ENCODE measurements at places on chromosomes 5 and 9. TPM values are rescaled to one million over a fixed set of nuclear protein-coding genes. Genes with fewer than 3 reads are reported as not detected.

Gene FST
- not detected for total RNA-seq

Gene NDUFAF2
- 29.3 TPM for total RNA-seq

Gene DPP7
- total RNA-seq = 310 TPM

Gene C5orf58
- not detected for total RNA-seq

DNA sequence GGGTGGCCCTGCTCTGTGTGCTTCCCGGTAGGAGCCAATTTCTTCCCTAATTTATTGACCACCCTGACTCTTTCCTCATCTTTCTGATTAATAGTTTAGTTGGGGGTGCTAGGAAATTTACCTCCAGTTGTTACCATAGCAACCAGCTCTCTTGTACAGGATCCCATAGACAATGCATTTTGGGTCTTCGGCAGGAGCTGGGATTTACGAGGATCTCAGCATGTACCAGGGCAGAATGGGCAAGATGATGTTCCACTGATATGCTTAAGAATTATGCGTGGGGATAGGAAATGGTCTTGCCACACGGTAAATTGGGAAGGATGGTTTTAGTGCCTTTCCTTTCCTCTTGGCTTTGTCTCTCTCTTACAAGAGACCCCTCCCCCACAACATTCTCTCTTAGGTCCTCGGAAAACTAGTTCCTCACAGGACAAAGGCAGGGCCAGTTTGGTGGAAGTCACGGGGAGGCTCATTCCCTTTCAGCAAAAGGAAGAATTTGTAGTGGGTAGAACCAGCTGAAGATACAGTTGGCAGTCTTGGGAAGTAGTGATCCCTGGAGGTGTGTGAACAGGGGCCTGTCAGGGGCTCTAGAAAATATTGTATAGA lies 133.4 kb upstream of the SHB start:
- H3K4me1 ChIP-seq = no peaks in the 10 kb centered on the region
- no peaks in the 10 kb centered on the region for H3K36me3 ChIP-seq
- H3K27me3 ChIP-seq = peaks cover 8% of the 10 kb centered on the region
- no peak overlapping the region for H3K27ac ChIP-seq
- DNase-seq = no peak

GRCh38 chr9:97078362-97078761 lies 39.4 kb upstream of the CTSV start:
- no peaks in the 10 kb centered on the region for H3K4me1 ChIP-seq
- H3K4me3 ChIP-seq = no peak overlapping the region
- no peak overlapping the region for H3K27ac ChIP-seq
- peaks cover 44% of the 10 kb centered on the region for H3K27me3 ChIP-seq
- no peak for DNase-seq
- no peaks in the 10 kb centered on the region for H3K36me3 ChIP-seq

DNA sequence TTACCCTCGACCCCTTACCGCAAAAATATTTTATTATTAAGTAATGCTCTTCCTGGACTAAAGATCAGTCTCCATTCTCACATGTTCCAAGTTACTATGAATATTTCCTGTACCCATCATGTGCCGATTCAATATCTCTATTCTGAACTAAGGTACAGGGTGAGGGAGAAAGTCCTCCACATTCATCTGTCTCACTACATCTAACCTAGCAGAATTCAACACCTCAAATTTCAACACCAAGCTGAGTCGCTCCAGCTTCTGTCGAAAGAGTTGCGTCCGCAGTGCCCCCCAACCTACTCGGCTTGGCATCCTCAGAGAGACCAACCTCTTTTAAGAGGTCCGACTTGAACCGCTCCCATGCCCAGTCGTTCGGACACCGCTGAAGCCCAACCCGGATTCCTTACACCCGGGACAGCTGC lies 1.0 kb downstream of the CERT1 start:
- peaks cover 40% of the 10 kb centered on the region for H3K4me1 ChIP-seq
- DNase-seq = no peak
- no peaks in the 10 kb centered on the region for H3K36me3 ChIP-seq
- H3K27ac ChIP-seq = peak overlapping the region; percentile 83

DNA sequence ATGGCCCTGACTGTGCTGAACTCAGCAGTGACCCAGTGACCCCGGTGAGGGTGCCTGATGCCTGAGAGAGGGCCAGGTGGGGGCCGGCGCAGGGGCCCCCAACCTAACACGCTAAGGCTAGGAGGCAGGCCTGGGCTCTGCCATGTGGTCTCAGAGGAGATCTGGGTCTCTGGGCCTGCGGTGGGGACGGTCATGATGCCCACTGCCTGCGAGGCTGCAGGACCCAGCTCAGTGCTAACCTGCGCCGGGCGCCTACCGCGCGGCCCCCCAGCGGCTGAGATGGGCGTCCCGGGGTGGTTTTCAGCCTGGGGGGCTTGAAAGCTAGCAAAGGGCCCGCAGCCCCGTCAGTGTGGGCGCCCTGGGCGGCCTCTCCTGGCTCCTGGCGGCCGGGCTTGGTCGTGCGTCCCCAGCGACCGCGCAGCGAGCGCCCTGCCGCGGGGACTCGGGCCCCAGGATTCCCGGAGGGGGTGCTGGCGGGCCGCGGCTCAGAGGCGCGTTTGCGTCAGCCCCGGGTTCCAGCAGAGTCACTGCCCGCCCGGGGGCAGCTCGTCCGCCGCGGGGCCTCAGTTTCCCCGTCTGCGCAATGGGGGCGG lies 2.5 kb downstream of the EGFL7 start:
- no peak overlapping the region for H3K27ac ChIP-seq
- peaks cover 6% of the 10 kb centered on the region for H3K27me3 ChIP-seq

DNA sequence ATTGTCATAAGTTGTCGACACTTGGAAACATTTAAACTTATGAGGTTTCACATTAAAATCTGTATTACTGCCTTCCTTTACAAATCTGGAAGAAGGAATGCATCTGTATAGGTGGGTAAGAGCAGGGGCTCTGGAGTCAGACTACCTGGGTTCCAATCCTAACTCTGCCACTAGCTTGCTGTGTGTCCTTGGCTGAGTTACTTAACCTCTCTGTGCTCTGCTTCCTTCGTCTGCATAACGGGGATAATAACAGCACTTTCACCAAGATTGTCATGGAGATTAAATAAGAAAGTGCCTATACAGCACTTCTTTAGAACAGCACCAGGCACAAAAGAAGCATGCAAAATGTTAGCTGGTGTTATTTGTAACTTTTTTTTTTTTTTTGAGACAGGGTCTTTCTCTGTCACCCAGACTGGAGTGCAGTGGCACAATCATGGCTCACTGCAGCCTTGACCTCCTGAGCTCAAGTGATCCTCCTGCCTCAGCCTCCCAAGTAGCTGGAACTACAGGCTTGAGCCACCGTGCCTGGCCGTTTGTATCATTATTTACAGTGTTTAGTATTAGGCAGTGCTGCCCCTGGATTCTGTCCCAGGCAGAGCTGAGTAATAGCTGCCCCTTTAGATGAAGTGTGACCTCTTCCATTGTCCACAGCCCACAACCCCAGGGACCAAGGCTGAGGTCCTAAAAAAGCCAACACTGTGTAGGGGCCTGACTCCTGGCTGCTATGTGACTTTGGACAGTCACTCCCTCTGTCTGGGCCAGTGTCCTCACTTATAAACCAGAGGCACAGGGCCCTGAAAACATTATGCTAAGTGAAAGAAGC lies 25.4 kb upstream of the TTLL11 start:
- no peaks in the 10 kb centered on the region for H3K4me1 ChIP-seq
- H3K27ac ChIP-seq = no peak overlapping the region

DNA sequence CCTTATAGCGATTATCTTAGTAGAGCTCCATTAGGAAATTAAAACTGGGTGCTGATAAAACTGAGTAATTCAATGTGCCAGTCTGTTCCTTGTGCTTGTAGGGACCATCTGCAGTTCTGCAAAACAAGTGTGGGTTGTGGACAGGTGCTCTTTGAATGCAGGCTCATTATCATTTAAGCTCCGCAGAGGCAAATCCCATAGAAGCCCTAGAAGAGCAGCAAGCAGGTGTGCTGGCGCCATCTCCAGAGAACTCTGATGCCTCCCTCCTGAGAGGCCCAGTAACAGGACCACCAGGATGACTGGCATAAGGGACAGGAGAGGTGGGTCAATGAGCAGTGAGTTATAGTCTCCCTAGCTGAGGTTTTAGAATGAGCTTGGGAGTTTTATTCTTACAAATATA lies 1342.4 kb upstream of the DMAC1 start:
- H3K4me1 ChIP-seq = no peaks in the 10 kb centered on the region
- no peaks in the 10 kb centered on the region for H3K36me3 ChIP-seq
- no peak for DNase-seq
- H3K27me3 ChIP-seq = no peaks in the 10 kb centered on the region
- no peak overlapping the region for H3K4me3 ChIP-seq

DNA sequence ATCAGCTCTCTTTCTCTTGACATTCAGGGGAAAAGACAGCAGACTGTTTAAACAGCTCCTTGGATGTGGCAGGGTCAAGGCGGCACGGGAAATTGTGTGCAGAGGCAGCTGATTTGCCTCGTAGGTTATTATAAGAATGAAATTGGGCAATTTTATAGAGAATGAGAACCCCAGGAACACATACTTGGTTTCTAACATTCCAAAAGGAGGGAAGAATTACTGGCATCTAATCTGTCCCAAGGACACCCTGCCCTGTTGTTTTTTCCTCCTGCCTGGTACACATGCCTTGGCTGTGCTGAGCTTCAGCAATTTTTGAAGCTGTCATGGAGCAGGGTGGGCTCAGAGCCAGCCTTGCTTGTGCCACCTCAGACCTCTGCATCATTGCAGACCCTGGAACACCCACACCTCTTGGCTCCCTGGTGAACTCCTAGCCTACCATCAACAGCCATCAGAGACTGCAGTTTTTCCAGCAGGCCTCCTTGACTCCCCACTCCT lies 143.6 kb downstream of the BOD1 start:
- no peak overlapping the region for H3K4me3 ChIP-seq
- H3K27me3 ChIP-seq = peaks cover 20% of the 10 kb centered on the region
- no peak overlapping the region for H3K27ac ChIP-seq
- no peaks in the 10 kb centered on the region for H3K4me1 ChIP-seq
- H3K36me3 ChIP-seq = no peaks in the 10 kb centered on the region

GRCh38 chr5:43294226-43294625 lies 19.0 kb downstream of the HMGCS1 start:
- no peak overlapping the region for H3K4me3 ChIP-seq
- H3K36me3 ChIP-seq = peaks cover 27% of the 10 kb centered on the region
- no peak for DNase-seq
- H3K27me3 ChIP-seq = no peaks in the 10 kb centered on the region
- peaks cover 13% of the 10 kb centered on the region for H3K4me1 ChIP-seq

DNA sequence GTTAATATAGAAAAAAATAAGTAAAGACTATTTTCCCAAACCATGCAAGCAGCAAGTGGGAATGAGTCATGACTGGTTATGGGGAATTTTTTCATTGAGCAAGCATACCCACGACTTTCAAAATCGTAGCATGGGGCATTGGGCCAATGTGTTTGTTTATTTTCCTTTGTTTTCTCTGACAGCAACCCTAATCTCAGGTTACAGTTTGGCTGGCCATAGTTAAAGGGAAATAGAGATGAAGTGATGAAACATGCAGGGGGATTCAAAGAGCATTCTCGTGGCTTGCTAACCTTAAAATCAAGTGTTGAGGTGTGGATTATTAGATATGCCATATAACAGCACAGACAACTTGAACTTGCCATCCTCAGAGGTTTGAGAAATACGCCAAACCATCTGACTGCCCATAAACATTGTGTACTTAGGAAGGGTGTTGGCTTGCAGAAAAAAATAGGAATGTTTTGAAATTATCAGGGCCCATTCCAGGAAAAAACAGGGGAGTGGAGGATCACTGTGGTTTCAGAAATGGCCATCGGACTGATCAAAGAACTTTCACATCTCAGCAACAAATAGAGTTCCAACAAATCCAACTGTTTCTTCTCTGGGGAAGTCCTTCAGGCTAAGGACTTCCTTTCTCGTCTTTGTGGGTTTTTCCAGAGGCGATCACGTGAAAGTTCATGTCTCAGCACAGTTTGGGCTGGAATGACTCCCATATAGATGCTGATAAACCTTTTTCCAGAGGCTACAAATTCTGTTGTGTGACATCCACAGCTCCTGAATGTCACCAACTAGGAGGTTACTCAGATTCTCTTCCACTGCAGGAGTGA lies 259.1 kb downstream of the SYK start:
- DNase-seq = peak; percentile 60
- H3K4me1 ChIP-seq = peaks cover 23% of the 10 kb centered on the region
- H3K27ac ChIP-seq = no peak overlapping the region
- H3K36me3 ChIP-seq = peaks cover 5% of the 10 kb centered on the region
- no peaks in the 10 kb centered on the region for H3K27me3 ChIP-seq

DNA sequence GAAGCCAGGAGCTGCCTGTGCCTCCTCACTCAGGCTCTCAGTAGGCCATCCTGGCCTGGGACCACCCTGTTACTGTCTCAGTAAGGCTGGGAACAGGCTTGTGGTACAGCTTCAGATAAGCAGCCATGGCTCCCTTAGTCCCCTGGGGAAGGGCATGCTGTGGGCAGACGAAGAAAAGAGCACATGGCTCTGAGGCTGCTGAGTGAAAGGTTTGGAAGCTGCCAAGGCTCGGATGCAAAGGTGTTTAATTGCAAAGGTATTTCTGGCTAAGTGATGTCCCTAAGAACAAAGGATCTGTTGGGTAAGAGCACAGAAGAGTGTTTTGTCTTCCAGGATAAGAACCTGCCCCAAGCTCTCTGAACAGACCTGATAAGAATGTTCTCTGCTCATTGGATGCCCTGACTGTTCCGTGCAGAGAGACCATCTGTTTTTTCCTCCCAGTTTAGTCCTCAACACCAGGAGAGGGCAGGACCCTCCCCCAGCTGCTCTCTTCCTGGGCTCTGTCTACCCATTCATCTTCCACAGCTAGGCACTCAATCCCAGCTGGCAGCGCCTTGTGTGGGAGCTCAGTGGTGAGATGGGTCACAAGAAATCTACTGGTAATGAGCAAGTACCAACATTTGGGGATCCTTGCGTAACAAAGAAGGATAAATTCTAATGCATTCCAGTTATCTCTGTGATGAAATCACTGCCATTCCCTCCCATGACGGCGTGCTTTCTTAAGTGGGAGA lies 17.7 kb downstream of the ANGPTL2 start:
- DNase-seq = no peak
- no peaks in the 10 kb centered on the region for H3K36me3 ChIP-seq
- no peaks in the 10 kb centered on the region for H3K27me3 ChIP-seq
- no peak overlapping the region for H3K27ac ChIP-seq
- H3K4me3 ChIP-seq = no peak overlapping the region

- peak overlapping the region; percentile 62 for H3K27ac ChIP-seq
- H3K4me1 ChIP-seq = peaks cover 6% of the 10 kb centered on the region
- peak; percentile 2 for DNase-seq
- H3K27me3 ChIP-seq = no peaks in the 10 kb centered on the region
Measured at GRCh38 chr5:135318037-135318436, 81.0 kb downstream of the MACROH2A1 start.

DNA sequence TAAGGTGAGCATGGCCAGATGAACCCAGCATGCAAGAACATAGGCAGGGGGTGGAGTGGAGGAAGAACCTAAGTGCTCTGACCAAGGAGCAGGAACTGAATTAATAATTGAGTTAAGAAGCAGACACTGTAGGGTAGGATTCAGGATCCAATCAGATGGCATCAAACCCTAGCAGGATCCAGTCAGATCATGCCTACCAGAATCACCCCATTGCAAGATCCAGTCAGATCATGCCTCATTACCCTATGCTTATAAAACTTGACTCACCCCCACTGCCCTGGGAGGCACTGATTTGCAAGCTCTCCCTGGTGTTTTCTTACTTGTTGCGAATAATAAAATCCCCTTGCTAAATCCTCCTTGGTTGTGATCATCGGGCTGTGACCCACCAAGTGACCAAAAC lies 19.7 kb downstream of the TUSC1 start:
- H3K27me3 ChIP-seq = no peaks in the 10 kb centered on the region
- H3K27ac ChIP-seq = no peak overlapping the region
- H3K4me3 ChIP-seq = no peak overlapping the region
- peaks cover 4% of the 10 kb centered on the region for H3K36me3 ChIP-seq

Measured in natural killer cell treated with Interleukin-12 subunit alpha and Interleukin-12 subunit beta and Interleukin-15 and Interleukin-18, amount 100 ng/mL, for 72 hours (primary cell).